Non-pigmented ciliary epithelial cell (primary cell): ENCODE measurements at places on chromosomes 2 and 18.
A peak's percentile ranks its signal among the peaks of the same experiment; 100 is the strongest.

GRCh38 chr2:59314031-59314766 lies 1073.1 kb upstream of the FANCL start:
- no peak for DNase-seq

DNA sequence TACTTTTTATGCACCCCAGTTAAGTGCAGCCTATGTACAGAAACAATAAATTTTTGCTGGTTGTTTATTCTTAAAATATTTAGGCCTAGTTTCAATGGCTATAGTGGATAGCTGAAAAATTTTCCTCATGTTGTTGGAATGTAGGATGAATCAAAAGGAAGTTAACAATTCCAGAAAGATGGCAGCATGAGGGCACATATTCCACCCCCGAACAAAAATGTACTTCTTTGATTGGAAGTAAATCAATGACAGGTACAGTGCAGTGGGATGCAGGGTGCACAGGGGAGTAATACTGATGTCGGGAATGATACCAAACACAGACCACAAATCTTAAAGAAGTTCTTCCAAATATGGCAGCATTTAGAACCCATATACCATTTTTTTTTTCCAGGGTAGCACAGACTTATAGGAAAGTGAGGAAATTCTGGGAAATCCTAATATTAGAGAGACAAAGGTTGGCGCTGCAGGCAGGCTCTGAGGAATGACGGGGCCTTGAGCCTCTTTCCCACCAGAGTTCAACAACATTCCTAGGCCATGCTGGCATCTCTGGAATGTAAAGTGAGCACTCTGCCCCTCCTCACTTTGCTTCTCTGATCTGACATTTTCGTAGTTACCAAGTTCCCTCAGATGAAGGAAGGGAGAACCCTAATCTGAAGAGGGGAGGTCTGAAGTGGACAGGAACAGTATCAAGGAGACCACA lies 36.6 kb upstream of the IKZF2 start:
- peak; percentile 48 for DNase-seq

DNA sequence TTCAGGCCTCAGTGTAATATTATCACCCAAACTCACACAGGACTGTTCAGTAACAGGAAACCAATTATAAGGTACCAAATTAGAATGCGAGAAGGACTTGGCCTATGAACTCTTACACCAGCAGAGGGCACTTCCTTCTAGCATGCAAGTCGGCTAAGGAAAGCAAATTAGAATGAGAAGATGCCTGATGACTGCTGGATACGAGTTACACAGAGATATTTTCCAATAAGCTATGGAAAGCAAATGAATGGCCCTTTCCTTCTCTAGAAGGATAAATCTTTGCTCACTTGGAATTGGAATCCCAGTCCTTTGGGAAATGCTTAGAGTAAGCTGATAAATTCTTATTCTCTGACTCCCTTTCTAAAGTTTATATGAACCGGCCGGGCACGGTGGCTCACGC lies 109.8 kb downstream of the AP1S3 start:
- DNase-seq, result peak; percentile 43

GRCh38 chr18:9147440-9148202 lies 11.0 kb downstream of the ANKRD12 start:
- DNase-seq, result peak; percentile 53

DNA sequence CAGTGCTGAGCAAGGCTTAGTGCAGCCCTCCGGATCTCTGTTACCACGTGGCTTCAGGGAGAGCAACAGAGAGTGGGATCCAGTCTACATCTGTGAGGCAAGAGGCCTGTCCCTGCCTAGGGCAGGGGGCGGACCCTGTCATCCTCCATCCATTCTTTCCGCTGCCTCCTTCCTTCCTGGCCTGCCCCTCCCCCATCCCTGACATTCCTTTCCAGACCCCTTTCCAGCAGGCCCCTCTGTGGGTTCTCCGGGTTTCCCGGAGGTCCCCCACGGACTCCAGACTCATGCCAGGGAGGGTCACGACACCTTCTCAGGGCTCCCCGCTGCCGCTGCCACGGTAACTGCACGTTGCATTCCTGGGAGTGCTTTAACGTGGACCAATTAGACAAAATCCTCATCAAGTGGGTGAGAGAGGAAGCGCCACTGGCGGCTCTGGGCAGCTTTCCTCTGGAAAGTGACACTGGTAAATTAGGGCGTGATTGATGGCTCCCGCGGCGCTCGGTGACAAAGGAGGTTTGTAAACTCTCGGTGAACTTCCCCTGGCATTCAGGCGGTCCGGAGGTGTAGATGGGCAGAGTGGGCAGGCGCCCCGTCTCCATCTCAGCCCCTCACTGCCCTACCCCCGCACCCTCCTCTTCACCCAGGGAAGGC lies 11.4 kb downstream of the ATOH8 start:
- DNase-seq, result no peak

DNA sequence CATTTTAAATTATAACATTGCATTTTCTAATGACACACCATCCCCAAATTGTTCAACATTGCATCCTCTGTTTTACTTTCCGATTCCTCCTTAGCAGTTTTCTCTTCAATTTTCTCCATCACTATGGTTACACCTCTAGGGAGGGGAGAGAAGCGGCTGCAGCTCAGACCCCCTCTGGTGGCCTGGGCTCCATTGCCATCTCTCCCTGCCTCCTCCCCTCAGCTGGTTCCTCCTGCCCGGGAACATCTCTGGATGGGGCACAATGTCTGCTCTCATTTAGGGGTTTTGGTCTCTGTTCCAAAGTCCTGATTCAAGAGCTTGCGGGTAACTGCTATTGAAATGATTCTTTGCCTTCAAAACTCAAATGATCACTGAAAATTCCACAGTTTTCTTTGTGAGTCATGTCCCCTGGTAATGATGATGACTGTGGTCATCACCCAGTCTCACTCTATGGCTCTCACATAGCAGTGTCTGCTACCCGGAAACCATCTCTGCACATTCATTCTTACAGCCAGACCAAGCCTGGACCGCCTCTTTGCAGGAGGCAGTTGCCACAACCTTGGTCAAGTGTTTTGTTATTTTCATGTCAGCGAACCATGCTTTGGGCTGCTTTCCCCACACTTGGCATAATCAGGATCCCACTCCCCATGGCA lies 263.9 kb downstream of the ALPK2 start:
- DNase-seq, result no peak

DNA sequence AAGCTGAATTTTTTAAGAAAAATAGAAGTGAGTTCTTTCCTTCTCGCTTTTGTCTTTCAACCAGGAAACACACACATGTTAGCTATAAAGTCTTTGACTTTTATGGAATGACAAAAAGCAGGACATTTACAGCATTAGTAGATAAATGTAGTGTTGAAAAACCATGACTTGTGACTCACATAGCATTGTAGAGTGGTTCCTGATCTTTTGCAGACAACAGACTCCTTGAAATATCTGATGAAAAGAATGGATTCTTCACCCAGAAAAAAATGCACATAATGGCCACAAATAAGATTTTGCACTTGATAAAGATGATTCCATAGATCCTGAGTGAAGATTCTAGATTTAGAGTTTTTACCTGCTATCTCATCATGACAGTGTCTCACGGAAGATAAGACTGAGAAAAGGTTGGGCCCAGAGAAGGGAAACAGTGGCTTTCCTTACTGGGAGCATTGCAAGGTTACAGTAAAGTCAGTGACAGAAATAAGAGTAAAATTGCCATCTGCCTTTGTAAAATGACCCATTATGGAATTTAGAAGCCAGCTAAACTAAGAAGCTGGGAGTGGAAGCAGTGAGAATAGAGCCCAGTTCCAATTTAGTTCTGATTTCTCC lies 14.0 kb downstream of the SMARCAL1 start:
- DNase-seq, result no peak

DNA sequence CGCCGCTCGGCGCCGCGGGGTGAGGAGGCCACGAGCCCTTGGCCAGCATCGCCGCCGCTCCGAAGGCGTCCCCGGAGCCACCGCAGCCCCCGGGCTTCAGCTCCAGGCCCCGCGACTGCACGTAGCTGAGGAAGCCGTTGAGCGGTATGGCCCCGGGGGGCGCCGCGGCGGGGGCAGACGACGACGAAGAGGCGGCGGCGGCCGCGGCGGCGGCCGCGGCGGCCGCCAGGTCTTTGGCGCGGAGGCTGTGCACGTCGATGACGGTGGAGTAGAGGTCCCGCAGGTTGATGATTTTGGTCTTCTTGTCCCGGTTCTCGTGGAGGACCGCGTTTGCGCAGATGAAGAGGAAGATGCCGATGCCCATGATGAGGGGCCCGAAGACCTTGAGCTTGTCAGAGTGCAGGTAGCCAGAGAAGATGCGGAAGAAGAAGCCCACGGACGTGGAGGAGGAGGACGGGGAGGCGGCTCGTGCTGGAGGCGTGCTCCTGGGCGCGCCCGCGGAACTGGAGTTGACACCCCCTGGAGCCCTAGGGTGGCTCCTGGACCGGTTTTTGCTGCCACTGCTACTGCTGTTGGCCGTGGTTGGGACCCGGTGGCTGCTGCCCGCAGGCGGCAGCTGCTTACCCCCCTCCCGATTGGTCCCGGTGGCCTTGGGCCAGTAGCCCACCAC lies 4.0 kb downstream of the TMEM200C start:
- DNase-seq, result no peak

GRCh38 chr2:80461505-80462197 lies 157.1 kb upstream of the LRRTM1 start:
- no peak for DNase-seq

GRCh38 chr2:47014564-47015051 lies 99.0 kb upstream of the MCFD2 start:
- DNase-seq, result no peak

GRCh38 chr2:209556354-209556961 lies 132.6 kb downstream of the MAP2 start:
- peak; percentile 18 for DNase-seq

DNA sequence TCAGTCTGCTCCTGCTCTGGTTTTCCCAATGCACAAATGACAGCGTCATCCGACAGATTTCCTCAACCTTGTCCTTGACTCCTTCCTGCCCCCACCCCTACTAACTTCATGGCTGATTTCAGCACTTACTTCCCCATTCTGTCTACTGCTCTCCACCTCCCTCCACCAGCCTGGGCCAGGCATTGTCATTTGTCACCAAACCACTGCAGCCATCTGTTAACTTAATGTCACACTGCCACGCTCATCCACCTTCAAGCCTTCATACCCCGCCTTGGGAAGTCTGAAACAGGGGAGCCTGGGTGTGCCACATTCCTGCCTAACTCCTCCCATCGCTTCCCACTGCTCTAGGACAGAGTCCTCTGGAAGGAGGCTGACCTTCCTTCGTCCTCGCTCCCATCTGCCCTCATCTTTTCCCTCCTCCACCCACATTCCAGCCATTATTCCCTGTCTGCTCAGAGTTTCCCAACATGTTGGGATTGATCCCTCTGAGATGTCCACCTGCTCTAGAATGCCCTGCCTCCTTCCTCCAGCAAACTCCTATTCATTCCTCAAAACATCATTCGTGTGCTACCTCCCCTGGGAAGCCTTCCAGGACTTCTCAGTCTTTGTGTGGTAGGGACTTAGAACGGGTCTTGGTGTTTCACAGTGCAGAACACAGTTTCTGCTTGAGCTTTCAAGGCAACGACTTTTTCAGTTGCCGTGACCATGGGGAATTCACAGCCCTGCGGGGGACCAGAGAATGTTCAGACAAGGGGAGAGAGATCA lies 42.2 kb upstream of the SMAD7 start:
- DNase-seq, result no peak

DNA sequence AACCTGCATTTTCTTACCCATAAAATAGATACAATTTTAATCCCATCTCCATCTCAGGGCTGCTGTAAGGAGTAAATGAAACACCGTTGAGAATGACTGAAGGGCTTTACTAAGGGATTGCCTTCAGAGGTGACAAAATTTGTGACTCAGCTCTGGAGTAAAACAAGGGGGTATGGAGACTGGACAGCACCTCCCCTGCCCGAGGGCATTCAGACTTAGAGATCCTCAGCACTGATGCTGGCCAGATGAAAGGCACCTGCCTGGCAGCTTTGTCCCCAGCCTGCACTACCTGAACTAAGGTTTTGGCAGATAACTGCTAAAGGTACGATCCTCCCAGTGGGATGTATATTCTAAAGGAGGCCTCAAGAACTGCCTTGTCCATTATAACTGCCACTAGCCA lies 105.9 kb upstream of the STPG4 start:
- no peak for DNase-seq

DNA sequence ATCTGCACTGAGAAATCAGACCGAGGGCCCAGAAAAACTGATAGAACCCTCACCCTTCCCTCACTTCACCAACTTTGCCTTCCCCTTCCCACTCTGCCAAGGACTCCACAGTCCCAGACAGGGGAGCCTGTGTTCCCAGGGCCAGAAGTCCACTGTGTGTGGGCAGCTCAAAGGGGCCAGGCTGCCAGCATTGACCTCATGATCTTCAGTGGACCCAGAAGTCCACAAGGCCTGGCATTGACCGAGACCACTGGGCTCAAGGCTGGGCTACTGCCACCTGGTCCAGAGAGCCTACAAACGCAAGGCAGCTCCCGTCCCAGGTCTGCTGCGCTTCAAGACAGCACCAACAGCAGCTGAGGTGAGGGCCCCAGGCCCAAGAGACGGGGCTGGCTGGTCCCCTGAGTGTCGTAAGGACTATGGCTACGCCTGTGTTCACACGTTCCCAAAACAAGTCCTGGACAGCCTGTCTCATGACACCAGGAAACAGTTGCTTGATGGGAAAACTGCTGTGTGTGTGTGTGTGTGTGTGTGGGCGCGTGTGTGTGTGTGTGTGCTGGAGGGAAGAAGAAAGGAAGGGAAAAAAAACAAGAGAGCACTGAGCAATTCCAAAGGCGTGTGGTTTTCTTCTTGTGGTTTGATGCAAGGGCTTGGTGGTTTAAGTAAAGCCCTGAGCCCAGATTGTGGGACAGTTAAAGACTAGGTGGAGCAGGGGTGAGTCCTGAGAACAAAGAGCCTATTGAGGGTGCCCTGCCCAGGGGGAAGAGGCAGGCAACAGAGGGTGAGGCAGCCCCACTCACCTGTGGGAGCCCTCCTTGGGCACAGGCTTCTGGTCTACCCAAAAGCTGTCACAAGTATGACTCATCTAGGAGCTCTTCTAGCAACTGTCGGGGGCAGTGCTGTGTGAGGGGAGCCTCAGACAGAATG lies 46.6 kb upstream of the ZBTB7C start:
- DNase-seq, result peak; percentile 96

DNA sequence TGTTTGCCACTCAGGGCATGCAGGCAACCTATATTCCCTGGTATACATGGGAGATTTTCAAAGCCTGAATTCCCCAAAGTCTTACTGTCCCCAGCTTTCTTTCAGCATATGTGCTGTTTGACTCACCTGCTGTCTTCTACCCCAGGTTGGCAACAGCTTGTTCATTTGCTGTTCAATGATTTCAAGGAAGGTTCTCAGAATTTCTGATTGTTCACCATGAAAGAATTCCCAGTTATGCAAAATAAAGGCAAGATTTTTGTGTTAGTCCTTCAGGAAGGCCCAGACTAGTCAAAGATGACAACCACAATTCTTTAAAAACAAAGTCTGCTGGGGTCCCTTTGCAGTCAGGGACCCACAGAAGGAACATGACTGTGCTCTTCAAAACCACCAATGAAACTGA lies 1057.8 kb upstream of the CDH2 start:
- no peak for DNase-seq

DNA sequence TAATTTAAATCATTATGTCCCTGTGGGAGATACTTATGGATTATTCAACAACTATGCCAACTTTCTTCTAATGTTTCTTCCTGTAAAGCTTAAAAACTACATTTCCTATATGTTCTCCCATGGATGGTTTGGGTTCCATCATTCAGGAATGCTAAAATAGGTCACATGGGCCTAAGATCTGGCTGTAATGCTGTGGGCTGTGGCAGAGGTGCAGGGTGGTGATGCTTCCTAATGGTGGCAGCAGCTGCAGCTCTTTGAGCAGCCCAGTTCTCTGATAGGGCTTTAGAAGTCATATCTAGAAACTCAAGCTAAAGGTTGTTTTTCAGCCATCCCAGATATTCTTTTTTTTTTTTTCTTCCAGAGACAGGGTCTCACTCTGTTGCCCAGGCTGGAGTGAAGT lies 266.1 kb downstream of the ZNF385B start:
- DNase-seq, result no peak
